ENCODE measurements at places on chromosomes 6 and 20. TPM values are rescaled to one million over a fixed set of nuclear protein-coding genes. Genes with fewer than 3 reads are reported as not detected.

DNA sequence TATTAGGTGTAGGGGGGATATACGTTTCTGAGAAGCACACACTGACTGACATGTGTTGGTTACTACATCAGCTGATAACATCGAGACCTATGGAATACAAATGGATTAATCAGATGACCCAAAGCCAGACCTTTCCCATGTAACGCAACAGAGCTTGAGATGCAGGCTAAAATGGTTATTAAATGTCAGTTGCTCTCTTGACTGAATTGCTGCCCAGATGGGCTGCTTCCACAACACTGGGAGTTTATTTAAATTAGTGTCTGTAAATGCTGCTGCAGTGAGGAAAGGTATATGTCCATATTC, 298.8 kb downstream of the PHACTR1 start:
- DNase-seq = no peak

Gene LINC00237
- not detected for total RNA-seq

Gene DNMT3B
- 6.8 TPM for total RNA-seq

DNA sequence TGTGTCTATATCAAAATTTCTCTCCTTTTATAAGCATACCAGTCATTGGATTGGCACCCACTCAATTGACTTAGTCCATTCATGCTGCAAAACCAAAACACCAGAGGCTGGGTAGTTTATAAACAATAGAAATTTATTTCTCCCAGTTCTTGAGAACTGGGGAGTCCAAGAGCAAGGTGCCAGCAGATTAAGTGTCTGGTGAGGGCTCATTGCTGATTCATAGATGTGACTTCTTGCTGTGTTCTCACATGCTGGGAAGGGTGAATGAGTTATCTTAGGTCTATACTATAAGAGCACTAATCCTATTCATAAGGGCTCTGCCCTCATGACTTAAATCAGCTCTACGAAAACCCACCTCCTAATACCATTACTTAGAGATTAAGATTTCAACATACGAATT, 501.4 kb downstream of the EPM2A start:
- DNase-seq = no peak

Gene DEFB124
- not detected for total RNA-seq

DNA sequence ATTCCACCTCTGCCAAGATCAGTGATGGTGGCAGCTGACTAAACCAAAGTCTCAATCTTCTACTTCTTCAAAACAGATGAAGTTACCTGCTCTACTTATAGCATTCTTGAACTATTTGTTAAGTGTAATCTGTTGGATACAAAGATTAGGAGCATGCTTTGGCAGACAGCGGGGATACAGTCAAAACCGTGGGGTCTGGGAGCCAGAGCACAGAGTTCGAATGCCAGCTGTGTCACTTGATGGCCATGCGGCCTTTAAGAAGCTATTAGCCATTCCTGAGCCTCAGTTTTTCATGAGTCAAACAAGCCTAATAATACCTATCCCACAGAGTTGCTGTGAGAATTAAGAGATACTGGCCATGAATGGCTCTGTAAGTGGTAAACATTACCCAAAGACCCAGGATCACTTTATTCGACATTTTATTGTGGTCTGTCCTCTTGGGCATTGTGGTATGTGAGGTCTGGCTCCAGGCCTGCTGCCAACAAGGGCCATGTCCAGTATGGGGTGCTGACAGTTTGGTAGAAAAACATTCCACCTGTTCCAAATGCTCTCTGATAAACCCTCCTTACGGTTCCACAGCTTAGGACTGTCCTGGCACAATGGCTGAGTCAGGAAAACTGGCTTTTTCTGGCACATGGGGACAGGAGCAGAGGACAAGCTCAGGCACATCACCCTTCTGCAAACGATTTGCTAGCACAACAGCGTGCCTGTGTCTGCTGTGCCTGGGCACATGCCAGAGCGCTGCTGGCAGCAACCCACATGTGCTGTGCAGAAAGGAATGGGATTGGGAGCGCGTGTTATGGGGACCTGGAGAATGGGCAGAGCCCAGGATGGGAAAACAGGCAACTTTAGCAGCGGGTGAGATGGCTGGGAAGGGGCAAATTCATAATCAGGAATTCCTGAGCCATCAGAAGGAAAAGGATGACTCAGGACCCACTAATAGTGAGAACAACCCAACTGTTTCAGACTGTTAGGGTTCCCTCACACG, 15.7 kb upstream of the FAM83C start:
- peak; percentile 71 for DNase-seq

Gene PPP1R16B
- 68.1 TPM for total RNA-seq

Gene UNC5CL
- 0.32 TPM for total RNA-seq

Gene DLK2
- total RNA-seq = not detected

DNA sequence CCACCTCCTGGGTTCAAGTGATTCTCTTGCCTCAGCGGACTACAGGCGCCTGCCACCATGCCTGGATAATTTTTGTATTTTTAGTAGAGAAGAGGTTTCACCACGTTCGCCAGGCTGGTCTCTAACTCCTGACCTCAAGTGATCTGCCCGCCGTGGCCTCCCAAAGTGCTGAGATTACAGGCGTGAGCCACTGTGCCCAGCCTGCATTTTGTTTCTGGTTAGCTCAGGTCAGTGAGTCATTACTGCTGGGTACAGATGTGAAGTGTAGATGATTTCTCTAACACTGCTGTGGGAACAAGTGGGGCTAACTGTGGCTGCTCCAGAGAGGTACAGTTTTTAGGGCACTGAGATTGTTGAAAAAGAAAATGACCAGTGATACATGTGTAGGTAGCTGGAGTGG, 188.6 kb downstream of the PRL start:
- DNase-seq = no peak

Gene RAET1G
- total RNA-seq = 1.6 TPM

DNA sequence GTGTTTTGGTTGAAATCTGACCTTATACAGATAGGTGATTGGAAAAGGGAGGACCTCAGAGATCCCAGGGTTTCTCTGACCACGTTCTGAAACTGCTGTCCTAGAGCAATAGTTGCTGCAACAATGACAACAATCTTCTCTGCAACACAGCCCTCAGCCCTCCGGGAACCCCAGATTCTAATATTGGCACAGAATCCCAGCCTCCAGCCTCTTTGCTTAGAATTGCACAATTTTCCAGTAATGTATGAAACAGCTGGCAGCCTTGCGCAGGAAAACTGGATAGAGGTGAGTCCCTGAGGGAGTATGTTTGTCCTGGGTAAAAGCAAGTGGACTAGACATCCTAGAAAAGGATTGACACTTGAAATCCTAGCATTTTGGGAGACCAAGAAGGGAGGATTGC, 30.4 kb upstream of the PNRC1 start:
- DNase-seq = no peak

DNA sequence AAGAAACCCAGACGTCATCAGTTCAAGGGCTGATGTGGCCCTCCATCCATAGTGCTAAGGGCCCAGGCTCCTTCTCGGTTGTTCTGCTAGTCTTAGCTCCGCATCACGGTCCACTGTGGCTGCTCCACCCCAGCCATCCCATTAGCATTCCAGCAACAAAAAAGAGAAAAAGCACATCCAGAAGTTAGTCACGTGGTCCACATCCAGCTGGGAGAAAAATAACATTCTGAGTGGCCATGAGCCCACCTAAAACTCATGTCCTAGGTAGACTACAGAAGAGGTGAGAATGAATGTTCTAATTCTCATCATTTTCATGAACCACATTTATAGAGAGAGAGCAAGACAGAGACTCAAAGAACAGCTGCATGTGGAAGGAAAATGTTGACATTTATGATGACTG, 49.4 kb upstream of the TAB2 start:
- no peak for DNase-seq

Gene SAMD5
- total RNA-seq = 4.6 TPM

Gene ADGB
- not detected for total RNA-seq

GRCh38 chr6:19712012-19712688, 125.0 kb upstream of the ID4 start:
- DNase-seq = no peak

Data from endothelial cell of umbilical vein (primary cell).